NCI-H510A (cell line): ENCODE measurements at places on chromosomes 6 and 20.

DNA sequence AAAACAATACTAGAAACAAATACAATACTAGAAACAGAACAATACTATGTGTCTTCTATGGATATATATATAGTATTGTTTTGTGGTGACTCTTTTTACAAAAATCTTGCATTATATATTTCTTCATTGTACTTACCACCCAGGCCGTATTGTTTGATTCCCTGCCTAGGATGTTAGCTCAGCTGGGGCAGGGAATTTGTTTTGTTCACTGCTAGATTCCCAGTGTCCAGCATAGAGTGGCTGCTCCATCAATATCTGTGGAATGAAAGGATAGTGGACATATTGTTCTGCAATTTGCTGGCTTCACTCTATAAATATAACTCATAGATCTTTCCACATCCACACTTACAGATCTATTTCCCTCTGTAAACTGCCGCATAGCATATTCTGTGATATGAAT is 21.5 kb upstream of the PREX1 start:
- DNase-seq = no peak

- DNase-seq = no peak
Observed at GRCh38 chr6:125173341-125174095, 19.9 kb downstream of the TPD52L1 start.

GRCh38 chr20:34062570-34063482 is 49.2 kb downstream of the EIF2S2 start:
- no peak for DNase-seq

GRCh38 chr6:156889986-156890385 is 112.8 kb downstream of the ARID1B start:
- DNase-seq = no peak

GRCh38 chr20:47281376-47281775 is 75.1 kb downstream of the ZMYND8 start:
- DNase-seq = no peak

- no peak for DNase-seq
Observed at GRCh38 chr6:75874224-75874623, 125.2 kb downstream of the MYO6 start.

GRCh38 chr20:61930776-61931475 is 134.8 kb downstream of the TAF4 start:
- no peak for DNase-seq

DNA sequence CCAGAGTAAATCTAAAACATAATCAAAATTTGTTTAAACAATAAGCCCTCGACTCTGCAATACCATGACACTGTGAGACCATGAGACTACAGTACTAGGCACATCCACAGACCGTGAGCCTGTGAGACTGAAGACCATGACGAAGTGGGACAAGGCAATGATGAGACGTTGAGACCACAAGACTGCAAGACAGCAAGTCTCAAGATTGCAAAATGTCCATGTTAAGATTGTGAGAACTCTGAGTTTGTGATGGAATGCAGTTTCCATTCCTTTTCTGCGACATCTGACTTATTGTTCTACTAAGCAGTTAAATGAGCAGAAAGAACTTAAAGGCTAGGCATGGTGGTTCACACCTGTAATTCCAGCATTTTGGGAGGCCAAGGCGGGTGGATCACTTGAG is 102.1 kb upstream of the PHACTR1 start:
- DNase-seq = no peak

DNA sequence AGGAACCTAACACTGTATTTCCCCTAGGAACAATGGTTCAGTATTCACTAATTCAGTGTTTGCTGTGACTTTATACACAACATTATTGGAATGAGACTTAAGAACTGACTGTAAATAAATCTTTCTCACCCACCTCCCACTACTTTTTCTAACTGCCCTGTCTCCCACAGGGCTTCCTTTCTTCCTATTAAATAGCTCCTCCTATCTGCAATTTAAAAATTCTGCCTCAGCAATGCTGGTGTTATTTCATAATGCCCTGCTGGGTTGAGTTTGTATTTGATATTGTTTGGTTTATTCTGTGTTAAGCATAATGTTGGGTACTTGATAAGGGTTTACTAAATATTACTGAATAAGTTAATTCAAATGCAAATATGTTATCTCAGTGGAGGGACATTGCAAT is 573.1 kb upstream of the RNF217 start:
- no peak for DNase-seq

- no peak for DNase-seq
Observed at GRCh38 chr6:45351667-45352066, 23.5 kb downstream of the RUNX2 start.

- DNase-seq = no peak
Observed at GRCh38 chr20:19241440-19241839, 29.0 kb downstream of the SLC24A3 start.

DNA sequence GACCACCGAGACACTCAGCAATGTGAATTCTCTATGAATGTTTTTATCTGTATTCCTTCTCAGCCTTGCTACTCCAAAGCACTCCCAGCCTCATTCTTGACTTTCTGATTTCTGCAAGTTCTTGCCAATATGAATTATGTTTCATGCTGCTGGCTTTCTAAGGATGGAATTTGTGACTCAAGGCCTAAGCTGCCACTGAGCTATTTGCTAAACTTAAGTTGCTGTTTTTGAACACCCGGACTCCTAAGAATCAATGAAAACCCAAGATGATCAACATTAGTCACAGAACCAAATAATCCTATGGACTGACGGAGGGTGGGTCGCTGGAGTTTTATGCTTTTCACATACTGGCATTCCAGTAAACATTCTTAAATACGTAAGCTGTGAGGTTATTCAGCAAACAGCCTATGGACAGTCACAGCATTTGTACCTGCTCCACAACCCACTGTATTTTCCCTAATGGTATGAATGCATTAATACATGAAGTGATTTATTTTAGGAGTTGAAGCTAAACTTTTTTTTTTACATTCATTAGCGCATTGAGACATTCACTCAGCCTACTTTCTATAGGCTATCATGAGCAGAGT is 8.2 kb upstream of the PXDC1 start:
- DNase-seq = no peak

- no peak for DNase-seq
Observed at GRCh38 chr20:15332711-15333160, 995.3 kb upstream of the FLRT3 start.

- DNase-seq = no peak
Observed at GRCh38 chr6:95094751-95095663, 482.3 kb upstream of the MANEA start.
